ENCODE measurements at places on chromosomes 6 and 20.

- no peak for DNase-seq
These were observed 23.3 kb upstream of the OSTM1 start for GRCh38 chr6:108097882-108098281.

- no peak for DNase-seq
These were observed 246.7 kb downstream of the ALDH8A1 start for GRCh38 chr6:134703206-134703605.

GRCh38 chr20:44089987-44090674, 96.9 kb downstream of the JPH2 start:
- no peak for DNase-seq

DNA sequence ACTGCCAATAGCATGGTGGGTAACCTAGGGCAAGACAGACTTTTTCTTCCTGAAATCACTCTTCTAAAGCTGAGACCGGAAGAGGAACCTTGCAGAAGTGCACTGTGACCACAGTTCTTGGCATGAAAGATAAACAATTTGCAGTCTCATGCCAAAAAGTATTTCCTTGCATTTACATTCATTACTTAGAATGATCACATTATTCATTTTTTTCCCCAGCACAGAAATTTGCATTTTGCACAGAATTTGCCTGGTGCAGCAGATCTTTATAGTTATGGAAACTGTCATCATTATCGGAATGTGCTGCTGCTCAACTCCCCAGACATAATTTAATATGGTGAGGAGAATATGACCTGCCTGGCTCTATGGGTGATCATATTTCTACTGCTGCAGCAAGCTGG, 42.2 kb upstream of the EDN3 start:
- no peak for DNase-seq

DNA sequence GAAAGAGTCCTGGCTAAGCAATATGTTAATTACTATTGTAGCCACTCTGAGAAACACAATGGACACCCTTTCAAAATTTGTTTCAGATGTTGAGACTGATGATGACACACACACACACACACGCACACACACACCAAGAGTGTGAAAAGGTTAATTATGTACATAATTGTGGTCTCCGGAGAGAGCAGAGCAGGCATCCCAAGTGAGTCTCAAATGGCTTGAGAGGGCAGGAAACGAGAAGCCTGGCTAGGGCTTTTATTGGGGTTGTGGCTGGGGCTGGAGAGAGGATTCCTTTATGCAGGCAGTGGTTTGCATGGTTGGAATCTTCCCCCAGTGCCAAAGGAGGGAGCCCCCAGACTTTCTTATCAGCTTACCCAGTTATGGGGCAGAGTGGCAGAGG, 38.2 kb upstream of the NKX2-4 start:
- DNase-seq: no peak

Data from cortex of kidney (tissue), 1 donor.